Islet precursor cell (in vitro differentiated cells): ENCODE measurements at places on chromosomes 5 and 9.

- no peak for DNase-seq
Measured at GRCh38 chr5:179185941-179186411, 125.8 kb downstream of the ZNF354C start.

DNA sequence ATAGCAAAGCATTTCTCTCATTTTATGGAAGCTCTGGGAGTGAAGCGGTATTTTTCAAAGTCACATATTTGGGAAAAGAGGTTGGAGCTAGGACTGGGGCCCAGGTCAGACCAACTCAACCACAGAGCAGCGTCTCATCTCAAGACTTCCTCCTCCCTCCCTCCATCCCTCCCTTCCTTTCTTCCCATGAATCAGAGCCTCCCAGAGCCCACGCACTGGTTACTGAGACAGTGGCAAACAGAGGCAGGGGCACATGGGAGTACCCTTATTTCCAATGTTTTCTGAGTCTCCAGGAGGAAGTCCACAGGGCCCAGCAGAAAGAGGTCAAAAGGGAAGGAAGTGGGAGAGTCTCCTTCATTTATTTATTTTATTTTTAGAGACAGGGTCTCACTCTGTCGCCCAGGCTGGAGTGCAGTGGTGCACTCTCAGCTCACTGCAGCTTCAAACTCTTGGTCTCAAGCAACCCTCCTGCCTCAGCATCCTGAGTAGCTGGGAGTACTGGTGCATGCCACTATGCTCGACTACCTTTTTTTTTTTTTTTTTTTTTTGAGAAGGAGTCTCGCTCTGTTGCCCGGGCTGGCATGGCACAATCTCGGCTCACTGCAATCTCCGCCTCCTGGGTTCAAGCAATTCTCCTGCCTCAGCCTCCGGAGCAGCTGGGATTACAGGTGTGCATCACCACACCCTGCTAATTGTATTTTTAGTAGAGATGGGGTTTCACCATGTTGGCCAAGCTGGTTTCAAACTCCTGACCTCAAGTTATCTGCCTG is 52.5 kb upstream of the CDKN2AIPNL start:
- peak; percentile 32 for DNase-seq

DNA sequence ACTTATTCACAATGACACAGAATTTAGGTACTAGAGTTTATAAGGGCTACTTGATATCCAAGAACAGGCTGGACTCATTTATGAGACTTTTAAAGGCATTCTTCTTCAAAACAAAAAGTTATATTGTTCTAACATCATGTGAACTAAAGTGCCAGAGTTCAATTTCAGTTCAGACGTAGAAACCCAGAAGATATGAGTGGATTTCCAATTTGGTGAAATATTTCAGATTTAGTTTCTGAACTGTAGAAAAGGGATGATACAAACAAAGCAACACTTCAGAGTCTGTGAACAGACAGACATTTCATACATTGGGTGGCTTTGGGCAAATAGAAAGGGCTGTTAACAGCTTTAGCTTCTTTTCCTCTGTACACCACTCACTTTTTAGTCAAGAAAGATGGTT is 384.0 kb downstream of the NR2F1-AS1 start:
- no peak for DNase-seq

GRCh38 chr5:80220245-80220897 is 35.5 kb downstream of the SERINC5 start:
- no peak for DNase-seq

DNA sequence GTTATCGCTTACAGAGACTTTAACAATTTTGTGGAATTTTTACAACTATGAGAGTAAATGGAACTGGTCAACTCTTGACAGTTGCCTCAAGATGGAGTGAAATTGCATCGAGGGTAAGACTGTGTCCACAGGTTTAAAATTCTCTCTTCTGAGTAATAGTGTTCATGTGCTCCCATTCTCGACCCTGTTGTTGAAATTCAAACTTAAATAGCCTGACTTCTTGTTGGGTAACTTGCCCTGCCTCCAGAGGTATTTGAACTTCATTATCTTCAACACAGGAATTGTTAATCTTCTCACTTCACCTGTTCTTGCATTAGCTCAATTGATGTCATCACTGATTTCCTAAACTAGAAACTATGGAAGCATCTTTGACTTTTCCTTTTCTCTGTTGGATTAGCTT is 77.5 kb downstream of the PIP5K1B start:
- DNase-seq: no peak

DNA sequence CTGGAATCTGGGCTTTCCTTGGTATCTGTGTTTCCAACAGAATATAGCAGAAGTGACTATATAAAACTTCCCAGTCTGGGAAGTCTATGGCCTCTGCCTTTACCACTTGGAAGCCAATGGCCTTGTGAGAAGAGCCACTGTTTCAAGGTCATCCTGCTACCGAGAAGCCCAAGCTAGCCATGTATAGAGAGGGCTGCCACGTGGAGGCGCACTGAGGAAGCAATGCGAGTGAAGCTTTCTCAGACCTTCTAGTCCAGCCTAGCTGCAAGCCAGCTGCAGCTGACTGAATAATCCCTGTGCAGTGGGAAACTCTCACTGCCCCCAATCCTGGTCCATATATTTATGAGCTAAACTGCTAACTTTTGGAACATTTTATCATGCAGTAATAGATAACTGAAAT is 661.8 kb upstream of the RIOK2 start:
- peak; percentile 67 for DNase-seq

GRCh38 chr5:8814105-8814504 is 731.8 kb downstream of the SEMA5A start:
- no peak for DNase-seq
